ENCODE measurements at places on chromosomes 2 and 18. TPM values are rescaled to one million over a fixed set of nuclear protein-coding genes. Genes with fewer than 3 reads are reported as not detected.

DNA sequence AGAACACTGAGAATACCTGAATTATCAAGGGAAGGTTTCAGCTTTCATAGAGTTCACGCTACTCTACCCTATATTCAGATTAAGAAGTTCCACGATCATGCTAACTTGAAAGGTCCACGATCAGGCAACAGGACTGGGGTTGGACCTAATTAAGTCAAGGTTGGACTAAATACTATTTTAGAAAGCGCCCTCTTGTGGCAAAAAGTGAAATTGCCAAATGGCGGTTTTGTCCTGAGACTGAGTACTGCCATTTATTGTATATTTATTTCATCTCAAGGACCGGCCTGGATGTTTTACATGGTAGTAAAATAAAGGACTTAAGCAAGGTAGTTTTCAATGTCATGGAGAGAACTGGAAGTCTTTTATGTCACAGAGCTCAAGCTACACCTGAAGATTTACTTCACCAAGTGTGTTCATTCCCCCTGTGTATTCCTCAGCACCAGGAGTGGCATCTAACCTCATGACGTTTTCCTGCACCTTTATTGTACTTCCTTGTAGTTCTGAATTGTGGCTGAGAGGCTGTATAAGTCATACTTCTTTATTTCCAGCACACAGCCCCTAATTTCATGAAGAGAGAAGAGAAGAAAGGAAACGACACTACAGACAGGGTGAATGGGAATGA is 56.8 kb downstream of the SRD5A2 start:
- DNase-seq: no peak

GRCh38 chr18:44090453-44090852 is 590.2 kb upstream of the SETBP1 start:
- DNase-seq: no peak

DNA sequence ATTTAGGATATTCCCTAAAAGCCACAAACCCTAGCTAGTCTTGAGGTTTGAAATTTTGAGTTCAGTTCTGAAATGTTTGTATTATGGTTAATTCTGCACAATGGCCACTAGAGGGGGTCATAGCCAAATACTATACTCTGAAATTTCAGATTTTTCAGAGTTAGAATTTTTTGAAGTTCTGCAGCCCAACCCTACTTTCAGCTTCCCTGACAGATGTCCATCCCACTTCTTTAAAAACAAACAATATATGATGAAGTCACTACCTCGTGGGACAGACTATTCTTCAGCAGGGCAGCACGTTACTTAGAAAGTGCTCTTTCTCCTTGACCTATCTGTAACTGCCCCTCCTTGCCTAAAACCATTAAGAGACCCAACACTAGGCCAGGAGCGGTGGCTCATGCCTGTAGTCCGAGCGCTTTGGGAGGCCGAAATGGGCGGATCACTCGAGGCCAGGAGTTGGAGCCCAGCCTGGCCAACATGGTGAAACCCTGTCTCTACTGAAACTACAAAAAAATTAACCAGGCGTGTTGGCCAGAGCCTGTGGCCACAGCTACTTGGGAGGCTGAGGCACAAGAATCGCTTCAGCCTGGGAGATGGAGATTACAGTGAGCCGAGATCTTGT is 48.2 kb upstream of the PAPOLG start:
- no peak for DNase-seq

SP140 gene
- total RNA-seq: 0.43 TPM

DNA sequence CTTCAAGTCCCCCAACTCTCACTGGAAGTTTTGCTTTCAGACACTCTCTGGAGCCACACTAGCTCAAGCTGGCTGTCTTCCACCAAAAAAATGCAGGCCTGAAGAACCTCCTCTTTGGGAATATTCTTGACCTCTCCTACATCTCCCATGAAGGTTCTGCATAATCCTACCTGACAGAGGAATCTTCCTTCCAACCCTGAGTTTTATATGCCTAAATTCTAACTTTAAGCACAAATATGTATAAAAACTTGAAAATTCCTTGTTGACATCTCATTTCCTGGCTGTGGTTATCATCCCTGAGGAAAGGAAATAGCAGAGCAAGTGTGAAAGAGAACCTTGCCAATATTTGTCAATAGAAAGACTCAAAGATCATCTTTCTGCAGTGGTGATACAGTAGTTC is 249.0 kb downstream of the LPIN1 start:
- DNase-seq: no peak

- DNase-seq: no peak
Measured at GRCh38 chr2:143730953-143731260, 601.7 kb downstream of the ARHGAP15 start.

Measured in right lobe of liver (tissue), 6 donors.